ENCODE measurements at places on chromosomes 7 and 10.
A peak's percentile ranks its signal among the peaks of the same experiment; 100 is the strongest.

- DNase-seq = no peak
These were observed 41.7 kb downstream of the SP8 start for GRCh38 chr7:20744954-20745446.

- no peak for DNase-seq
These were observed 425.1 kb upstream of the LRGUK start for GRCh38 chr7:133702078-133702477.

DNA sequence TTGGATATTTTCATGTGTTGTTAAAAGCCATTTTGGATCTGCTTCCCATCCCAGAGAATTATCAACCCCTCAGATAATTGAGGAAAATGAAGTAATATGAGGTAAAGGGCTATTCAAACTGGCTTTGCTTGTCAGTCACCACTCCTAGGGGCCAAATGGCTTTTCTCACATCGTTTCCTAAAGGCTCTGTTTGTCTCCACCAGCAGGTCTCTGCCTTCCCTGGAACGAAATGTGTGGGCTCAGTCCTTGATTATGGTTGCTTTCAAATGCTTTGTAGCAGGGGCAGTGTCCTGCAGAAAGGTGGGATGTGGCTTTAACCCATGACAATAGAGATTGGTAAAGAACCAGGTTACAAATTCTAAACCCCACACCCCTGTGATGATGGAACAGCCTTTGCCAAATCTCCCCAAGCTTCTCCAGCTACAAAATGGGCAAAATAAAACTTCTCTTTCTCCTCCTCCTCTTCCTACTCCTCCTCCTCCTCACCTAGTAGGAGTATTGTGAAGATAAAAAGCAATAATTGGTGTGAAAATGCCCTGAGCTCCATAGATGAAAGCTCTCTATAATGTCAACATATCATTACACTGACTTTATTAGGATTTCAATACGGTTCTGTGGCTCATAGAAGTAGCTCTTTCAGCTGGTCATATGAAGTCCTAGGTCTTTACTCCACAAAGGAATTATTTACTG, 127.6 kb downstream of the CHN2 start:
- DNase-seq = no peak

DNA sequence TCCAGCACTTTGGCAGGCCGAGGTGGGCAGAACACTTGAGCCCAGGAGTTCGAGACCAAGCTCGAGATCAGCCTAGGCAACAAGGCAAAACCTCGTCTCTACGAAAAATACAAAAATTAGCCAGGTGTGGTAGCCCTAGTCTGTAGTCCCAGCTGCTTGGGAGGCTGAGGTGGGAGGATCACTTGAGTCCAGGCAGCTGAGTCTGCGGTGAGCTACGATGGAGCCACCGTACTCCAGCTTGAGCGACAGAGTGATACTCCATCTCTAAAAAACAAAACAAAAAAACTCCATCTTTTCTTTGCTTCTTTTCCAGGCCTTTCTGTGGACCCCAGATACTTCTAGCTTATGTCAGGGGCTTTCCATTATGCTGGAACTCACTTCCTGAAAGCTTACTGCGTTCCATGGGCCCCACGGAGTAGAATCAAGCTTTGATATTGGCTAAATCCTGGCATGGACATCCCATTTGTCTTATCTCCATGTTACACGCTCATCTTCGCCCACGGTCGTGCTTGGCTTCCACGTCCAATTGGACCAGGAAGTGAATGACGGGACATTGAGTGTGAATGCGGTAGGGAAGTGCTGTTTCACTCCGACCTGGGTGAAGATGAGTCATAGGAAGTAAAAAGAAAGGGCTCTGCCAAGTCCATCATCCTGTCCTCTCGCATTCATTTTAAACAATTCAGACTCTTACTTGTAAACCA, 45.7 kb downstream of the FAM171A1 start:
- no peak for DNase-seq

DNA sequence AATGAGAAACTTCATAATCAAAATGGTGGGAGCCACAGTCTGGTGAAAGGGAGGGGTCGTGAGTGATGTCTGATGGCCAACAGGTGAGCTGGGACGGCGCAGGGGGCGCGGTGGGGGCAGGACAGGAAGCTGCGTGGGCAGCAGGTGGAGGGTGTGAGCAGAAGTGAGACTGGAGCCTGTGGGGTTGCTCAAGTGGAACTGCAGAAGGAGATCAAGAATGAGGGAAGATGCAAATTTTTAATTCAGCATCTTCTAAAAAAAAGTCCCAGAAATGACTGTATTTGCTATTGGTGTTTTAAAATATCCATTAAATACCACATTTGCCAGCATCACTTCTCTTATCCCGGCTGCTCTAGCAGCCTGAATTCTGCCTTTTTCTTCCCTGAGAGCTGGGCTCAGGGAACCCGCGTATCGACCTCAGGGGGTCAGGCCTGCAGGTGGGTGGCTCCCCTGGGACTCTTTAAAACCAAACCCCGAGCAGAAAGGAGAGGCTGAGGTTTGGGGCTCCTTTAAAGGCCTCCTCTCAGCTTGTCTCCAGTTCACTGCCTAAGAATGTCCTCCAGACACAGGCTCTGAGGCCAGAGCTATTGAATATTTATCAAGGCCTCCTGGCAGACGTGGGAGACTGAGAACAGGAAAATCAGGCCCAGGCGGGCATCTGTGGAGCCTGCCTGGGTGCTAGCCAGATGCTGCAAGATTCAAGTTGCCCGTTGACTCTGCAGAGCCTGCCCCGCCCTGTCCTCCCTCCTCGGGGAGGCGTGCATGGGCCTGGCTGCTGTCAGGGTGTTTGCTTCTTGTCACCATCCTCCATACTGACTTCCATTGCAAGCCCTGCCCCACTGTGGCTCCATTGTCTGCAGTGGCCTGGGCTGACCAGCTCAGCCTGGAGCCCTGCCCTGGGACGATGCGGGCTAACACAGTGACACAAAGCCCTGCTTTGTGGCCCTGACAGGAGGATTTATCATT, 53.9 kb downstream of the SYPL1 start:
- DNase-seq = no peak

GRCh38 chr10:34137201-34137600, 677.9 kb downstream of the PARD3 start:
- no peak for DNase-seq

GRCh38 chr10:73730153-73730906, 13.8 kb upstream of the SEC24C start:
- peak; percentile 95 for DNase-seq

- no peak for DNase-seq
These were observed 89.0 kb upstream of the C10orf90 start for GRCh38 chr10:126759531-126759930.

DNA sequence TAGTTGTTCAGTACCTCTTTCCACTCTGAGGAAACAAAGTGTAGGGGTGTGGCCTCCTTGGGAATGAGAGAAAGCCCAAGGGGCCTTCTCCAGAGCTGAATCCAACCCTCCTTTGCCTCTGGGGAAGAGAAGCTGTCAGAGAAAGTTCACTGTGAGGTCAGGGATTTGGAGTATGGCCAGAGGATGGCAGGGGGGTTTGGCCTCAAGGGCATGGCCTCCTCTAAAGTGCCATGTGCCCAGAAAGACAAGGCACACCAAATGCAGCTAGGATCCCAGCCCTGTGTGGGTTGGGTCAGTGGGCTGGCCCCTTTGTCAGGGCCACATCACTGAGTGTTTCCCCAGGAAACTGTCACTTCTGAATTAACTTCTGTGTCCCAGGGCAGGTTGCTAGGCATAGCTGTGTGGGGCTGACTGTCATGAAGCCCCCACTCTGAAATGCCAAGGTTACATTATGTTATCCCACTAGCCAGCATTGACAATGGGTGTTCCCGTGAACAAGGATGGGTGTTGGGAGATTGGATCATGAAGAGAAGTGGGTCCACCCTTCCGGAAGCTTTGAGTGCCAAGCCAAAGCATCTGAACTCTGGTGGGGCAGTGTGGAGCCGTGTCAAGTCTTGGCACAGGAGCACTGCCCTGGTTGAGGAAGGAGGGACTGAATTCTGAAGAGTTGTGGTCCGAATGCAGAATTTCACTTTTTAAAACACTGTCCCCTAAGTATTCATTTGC, 123.3 kb downstream of the ZMIZ1 start:
- no peak for DNase-seq

DNA sequence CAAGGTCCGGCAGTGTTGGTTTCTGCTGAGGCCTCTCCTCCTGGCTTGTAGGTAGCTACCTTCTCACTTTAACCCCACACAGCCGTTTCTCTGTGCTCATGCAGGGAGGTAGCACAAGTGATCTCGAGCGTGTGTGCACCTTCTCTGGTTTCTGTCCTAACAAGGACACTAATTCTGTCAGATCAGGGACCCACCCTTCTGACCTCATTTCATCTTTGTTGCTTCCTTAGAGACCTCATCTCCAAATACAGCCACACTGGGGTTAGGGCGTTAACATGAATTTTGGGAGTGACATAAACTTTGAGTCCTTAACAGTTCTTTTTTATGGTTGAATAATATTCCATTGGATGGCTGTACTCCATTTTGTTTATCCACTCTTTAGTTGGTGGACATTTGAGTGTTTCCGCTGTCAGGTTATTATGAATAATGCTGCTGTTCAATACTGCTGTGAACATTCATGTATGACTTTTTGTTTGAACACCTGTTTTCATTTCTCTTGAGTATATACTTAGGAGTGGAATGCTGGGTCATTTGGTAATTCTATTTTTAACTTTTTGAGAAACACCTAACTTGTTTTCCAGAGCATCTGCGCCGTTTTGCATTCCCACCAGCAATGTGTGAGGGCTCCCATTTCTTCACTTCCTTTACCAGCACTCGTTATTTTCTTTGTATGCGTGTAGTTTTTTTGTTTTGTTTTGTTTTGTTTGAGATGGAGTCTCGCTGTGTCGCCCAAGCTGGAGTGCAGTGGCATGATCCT, 57.5 kb downstream of the LCOR start:
- DNase-seq = no peak

DNA sequence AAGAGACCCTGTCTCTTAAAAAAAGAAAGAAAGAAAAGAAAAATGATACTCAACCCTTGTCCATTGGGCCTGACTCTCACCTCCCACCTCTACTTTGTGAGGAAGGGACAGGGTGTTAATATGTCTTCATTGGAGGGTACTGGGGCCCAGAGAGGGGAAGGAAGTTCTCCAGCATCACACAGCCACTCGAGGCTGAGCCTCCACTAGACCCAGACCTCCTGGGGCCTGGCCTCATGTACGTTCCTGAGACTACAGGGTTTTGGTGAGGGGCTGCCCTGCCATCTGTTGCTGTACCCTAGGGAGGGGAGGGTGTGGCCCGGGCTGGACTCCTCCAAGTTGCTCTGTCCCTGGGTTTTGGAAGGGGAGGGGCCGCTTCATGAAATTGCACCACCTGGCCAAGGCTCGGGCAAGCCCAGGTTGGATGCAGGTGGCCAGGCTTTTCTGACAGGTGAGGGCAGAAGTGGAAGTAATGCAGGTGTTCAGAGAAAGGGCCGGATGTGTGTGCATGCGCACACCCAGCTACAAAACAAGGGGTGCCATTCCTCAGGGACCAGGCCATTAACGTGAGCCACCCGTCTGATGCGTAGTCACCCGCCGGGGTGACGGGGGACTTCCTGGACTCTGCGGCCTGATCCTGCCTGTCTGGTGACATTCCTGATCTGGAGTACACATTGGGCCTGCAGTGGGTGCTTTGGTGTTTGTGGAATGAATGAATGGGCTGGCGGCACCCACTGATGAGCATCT, 21.7 kb downstream of the GTF2IRD1 start:
- DNase-seq = no peak

- no peak for DNase-seq
These were observed 34.7 kb downstream of the SPDYE6 start for GRCh38 chr7:102321351-102322201.

GRCh38 chr7:37683246-37684120, at the start of gene GPR141:
TSS of gene GPR141 (plus strand) at chr7:37683766. CDS start at chr7:37740394, 56,628 bp downstream.
- no peak for DNase-seq

DNA sequence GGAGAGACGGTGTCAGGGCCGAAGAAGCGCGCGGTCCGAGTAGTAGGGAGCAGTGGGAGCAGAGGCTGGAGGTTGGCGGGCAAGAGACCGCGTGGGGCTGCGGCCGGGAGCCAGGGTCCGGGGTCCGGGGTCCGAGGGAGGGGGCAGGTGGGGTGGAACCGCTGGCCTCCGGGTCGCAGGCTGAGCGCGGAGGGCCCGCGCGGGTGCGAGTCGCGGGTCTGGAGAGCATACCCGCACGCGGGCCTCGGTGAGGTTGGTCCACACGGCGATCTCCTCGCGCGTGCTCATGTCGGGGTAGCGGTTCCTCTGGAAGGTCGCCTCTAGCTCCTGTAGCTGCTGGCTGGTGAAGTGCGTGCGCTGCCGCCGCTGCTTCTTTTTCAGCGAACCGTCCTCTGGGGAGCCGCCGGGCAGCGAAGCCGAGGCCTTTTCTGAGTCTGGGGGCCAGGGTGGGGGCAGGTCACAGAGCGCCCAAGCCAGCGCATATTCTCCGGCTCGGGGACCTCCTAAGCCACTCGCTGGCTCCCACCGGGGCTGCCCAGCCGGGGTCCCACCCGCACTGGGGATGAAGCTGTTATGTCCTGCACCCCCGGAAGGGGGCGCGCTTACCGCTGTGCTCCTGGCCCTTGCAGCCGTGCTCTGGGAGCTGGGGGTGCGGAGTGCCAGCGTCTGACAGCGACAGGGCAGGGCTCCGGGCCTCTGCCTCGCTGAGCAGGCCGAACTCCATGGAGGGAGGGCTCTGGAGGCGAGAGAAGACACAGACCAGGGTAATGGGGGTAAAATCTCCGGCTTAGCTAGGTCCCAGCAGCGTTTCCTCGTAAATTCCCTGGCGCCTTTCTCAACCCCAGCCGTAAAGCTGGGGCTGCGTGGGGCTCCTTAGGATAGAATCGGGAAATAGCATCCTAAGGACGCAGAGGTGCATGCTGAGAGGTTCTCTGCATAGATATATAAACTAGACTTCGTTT, 5.5 kb downstream of the ELOVL3 start:
- DNase-seq = peak; percentile 86

DNA sequence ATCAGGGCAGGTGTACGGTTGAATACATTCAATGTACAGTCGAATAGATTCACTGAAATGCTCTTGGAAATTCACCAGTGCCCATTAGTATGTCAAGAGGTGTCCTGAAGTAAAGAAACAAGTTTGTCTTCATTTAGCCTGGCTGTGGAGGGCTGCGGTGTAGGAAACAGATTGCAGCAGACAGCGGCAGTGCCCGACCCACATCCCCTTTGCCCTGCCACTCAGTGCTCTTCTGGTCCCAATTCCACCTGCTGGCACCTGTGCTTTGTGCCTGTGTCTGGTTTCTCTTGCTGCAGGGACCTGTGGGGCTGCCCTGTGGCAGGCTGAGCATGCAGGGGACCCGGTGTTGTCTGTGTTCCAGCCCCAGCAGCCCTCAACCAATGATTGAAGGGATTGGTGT, 183.7 kb downstream of the RPS24 start:
- DNase-seq = no peak

Measured in activated CD4-positive, alpha-beta T cell treated with anti-CD3 and anti-CD28 coated beads, Interleukin-2, amount 50 U/mL, for 48 hours (primary cell).